ENCODE measurements at places on chromosomes 12 and 14.

- DNase-seq: no peak
Measured at GRCh38 chr12:97275728-97276590, 186.6 kb upstream of the RMST start.

- no peak for DNase-seq
Measured at GRCh38 chr14:43042408-43042807, 1435.7 kb downstream of the LRFN5 start.

- no peak for DNase-seq
Measured at GRCh38 chr12:38782359-38782758, 123.0 kb downstream of the CPNE8 start.

DNA sequence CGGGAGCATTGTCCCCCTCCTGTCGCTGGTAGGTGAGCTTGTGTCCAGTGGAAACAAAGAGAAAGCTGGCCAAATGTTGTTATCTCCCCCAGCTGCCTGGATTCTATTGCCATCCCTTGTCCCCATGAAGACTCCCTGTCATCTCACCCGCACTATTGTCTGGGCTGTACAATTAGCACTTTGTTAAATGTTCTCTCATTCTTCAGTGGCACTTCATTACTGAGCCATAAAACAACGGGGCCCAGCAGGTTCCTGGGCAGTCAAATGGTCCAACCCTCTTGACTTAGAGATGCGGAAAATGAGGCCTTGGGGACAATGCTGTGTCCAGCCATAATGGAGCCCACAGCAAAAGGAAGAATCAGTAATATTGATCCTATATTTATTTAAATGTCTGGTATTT lies 13.2 kb upstream of the COL2A1 start:
- no peak for DNase-seq

GRCh38 chr12:56688846-56689109 lies 694 bp upstream of the PTGES3 start:
- no peak for DNase-seq

- no peak for DNase-seq
Measured at GRCh38 chr14:89563471-89563870, 146.4 kb upstream of the FOXN3 start.

DNA sequence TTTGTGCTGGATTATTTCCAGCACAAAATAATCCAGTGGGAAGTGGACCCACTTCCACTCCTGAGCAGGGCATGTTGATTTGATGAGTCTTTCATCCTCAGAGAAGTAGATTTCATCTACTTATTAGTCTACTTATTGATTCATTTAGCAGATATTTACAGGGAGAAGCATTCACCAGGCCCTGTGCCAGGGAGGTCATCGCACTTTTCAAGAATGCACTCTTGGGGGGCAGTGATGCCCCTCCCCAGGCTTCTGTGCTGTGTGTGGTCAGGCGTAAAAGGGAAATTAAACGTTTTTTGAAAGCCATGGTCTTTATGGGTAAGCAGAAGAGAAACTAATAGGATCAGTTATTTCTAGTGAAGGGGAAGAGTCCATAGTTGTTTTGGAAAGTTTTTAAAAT lies 610.7 kb upstream of the TMEM132C start:
- no peak for DNase-seq

GRCh38 chr12:125454291-125454690 lies 389.1 kb downstream of the AACS start:
- no peak for DNase-seq

GRCh38 chr12:27014085-27014858 lies at the start of gene TM7SF3:
TM7SF3 (minus strand) TSS chr12:27014384; CDS start chr12:27014168, 216 bp downstream.
- peak; percentile 90 for DNase-seq
